Naive thymus-derived CD8-positive, alpha-beta T cell (primary cell): ENCODE measurements at places on chromosomes 3 and 15. TPM values are rescaled to one million over a fixed set of nuclear protein-coding genes. Genes with fewer than 3 reads are reported as not detected.

GRCh38 chr15:101258238-101259144, 6.6 kb upstream of the CHSY1 start:
- DNase-seq = peak; percentile 25

DNA sequence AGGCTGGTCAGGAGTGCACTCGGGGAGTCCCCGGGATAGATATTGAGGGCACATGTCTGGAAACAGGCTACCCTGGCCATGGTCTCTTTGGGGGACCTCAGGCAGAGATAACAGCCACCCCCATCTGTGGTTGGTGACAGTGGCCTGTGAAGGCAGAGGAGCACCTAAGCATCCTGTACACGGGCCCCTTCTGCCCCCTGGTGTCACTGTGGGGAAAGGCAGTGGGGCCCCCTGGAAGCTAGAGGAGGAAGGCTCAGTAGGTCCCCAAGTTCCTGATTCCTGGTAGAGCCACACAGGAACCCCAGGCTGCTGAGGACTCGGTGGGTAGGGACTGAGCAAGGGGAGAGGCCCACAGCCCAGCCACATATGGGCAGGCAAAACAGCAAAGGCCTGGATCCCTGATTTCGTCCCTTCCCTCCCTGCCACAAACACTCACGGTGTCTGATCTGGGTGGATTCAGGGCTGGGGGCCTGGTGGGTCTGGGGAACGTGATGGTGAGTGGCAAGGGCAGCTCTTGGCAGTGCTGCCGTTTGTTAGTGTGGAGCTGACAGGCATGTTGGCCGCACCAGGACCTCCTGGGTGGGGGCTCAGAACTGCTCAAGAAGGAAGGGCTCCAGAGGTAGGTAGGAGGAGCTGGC, 14.1 kb upstream of the CXCR6 start:
- peak; percentile 46 for DNase-seq

DNA sequence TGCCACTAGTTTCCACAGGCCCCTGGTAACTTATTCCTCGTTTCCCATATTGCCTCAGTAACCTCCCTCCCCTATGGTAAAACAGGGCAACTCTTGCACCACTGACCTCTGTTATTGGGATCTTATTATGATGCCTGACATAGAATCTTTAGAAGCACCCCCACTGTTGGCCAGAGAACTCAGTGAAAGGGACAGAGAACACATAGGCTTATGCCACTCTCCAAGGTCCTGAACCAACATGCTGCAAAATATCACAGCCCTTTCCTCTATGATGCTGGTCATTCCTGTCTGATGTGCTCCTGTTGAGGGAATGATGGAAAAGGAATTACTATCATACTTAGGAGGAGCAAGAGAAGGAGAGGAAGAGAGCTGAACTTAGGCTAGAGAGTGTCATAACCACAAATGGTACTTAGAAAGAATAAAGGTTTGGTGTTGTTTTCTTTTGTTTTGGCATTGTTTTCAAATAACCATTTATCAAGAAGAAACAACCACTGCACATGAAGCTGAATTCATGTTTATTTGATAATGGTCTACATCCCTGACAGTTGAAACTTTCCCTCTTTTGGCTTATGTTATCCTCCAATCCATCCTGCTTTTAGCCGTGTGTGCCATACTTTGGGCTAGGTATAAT, 330.2 kb downstream of the EPHB1 start:
- DNase-seq = no peak

DNA sequence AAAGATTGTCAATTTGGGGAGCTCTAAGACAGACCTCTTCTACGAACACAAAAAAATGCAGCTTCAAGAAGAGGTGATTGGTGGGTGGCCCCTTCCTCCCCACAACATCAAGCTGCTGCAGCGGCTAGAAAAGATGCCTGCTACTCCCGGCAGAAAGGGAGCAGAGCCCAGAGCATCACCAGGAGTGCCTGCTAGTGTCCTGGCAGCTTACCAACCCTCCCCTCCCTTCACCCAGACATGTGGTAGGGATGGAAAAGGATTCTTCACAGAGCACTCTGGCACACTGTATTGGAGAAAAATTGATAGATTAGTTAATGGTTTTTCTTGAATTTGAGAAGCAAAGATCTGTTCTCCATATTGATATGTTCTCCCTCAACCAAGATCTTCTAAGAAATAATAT, 10.8 kb downstream of the IP6K1 start:
- no peak for DNase-seq

DNA sequence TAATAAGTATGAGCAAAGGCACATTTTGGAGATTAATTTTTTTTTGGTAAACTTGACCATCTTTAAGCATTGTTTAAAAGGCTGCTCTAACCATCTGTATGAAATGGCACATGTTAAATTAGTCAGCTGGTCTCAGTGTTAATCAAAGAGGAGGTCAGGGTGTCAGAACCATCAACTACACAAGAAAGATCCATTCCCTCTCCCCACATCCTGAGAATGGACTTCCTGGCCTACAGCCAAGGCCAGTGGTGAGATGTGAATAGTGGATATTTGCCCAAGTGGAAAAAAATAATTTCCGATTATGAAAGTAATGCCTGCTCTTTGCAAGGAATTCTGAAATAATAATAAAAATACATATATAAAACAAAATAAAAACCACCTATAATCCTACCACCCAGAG, 641.7 kb downstream of the NR2F2 start:
- no peak for DNase-seq

Gene HDC
- not detected for polyA plus RNA-seq
